ENCODE measurements at places on chromosomes 2 and 18. TPM values are rescaled to one million over a fixed set of nuclear protein-coding genes. Genes with fewer than 3 reads are reported as not detected.

The MARCHF4 gene
- total RNA-seq, result 1.4 TPM

The PSD4 gene
- total RNA-seq, result 5.1 TPM

The VIT gene
- total RNA-seq, result 0.50 TPM

The TTR gene
- not detected for total RNA-seq

The CCDC85A gene
- total RNA-seq, result not detected

The PROKR1 gene
- not detected for total RNA-seq

The HOXD4 gene
- total RNA-seq, result 0.74 TPM
